ENCODE measurements at places on chromosomes 5 and 9. TPM values are rescaled to one million over a fixed set of nuclear protein-coding genes. Genes with fewer than 3 reads are reported as not detected.

The SLC36A2 gene
- not detected for total RNA-seq

The PCDHGA9 gene
- 0.24 TPM for total RNA-seq

The AP3B1 gene
- 30.2 TPM for total RNA-seq

The LRRC19 gene
- total RNA-seq: not detected

The CERCAM gene
- total RNA-seq: 0.19 TPM

The TRIP13 gene
- total RNA-seq: 0.39 TPM

The PCDHGB4 gene
- 0.27 TPM for total RNA-seq

The SPATA31D4 gene
- not detected for total RNA-seq

The SLC6A3 gene
- not detected for total RNA-seq

The SPINK6 gene
- not detected for total RNA-seq

The PAEP gene
- total RNA-seq: not detected

The EQTN gene
- total RNA-seq: not detected

The KLHL3 gene
- 11.8 TPM for total RNA-seq

The TMEM174 gene
- not detected for total RNA-seq

- no peak for DNase-seq
Observed at GRCh38 chr9:135551031-135551430, 5.1 kb downstream of the OBP2A start.

- DNase-seq: no peak
Observed at GRCh38 chr9:13589034-13589737, 309.7 kb upstream of the MPDZ start.

DNA sequence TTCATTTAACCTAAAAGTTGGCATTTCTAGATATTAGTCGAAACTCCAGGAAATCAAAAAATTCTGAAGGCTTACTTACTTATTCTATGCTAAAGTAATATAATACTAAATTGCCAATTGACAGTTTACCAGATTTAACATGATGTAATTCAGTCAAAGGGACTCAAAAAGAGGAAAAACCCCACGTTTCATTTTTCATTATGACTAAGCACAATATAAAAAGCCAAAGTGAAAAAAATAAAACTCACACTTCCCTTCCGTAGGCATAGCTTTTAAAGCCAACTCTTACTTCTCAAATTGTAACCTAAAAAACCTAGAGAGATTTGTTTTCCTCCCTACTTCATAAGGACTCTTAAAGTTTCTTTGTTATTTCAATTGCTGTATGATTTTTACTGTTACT is 146.6 kb downstream of the RAPGEF6 start:
- no peak for DNase-seq

GRCh38 chr9:136339958-136340310 is 12.6 kb downstream of the GPSM1 start:
- no peak for DNase-seq

GRCh38 chr5:20601678-20602100 is 613.7 kb upstream of the CDH18 start:
- DNase-seq: no peak

DNA sequence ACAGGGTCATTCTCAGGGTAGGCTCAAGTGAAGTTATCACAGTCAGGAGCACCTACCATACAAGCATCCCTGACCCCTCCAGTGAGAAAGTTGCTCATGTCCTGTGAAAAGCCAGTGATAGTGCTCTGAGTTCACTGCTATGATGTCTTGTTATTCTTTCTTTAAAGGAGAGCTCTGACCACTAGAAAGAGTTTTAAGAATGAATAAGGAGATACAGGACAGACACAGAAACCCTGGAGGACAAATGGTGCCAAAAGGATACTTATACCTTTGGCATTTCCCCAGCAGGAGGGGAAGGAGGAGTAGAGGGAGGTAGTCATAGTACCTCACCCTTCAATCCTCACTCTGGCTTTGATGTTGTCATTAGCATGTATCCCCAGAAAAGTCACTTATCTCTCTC is 84.0 kb upstream of the AGXT2 start:
- no peak for DNase-seq

GRCh38 chr9:105299190-105299854 is 54.9 kb downstream of the SLC44A1 start:
- DNase-seq: no peak

- DNase-seq: no peak
Observed at GRCh38 chr9:106953174-106953573, 90.2 kb downstream of the ZNF462 start.

DNA sequence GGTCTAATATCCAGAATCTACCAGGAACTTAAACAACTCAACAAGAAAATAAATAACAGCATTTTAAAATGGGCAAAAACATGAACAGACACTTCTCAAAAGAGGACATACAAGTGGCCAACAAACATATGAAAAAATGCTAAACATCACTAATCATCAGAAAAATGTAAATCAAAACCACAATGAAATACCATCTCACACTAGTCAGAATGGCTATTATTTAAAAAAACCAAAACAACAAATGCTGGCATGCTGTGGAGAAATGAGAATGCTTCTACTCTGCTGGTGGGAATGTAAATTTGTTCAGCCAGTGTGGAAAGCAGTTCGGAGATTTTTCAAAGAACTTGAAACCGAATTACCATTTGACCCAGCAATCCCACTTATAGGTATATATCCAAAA is 63.1 kb downstream of the ADAMTS6 start:
- no peak for DNase-seq

GRCh38 chr5:154993461-154993860 is 20.1 kb upstream of the KIF4B start:
- DNase-seq: no peak

- no peak for DNase-seq
Observed at GRCh38 chr5:120365656-120366446, 98.2 kb upstream of the PRR16 start.

DNA sequence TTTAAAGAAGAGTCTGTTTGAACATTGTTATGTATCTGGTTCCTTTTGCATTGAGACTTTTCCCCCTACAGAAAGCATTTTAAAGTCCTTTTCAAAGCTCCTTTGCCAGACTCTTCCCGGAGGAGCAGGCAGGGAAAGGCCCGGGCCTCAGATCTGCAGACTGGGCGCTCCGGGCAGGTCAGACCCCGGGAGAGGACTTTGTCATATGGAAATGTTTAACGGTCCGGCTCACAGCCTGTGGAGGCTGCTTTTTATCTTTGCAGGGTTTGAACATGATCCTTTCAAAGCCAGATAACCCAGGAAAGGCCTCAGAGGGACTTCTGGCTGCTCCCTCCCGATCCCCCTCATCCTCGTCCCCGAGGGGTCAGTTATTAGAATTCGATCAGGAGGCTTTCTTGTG is 82.1 kb upstream of the IRX2 start:
- no peak for DNase-seq

DNA sequence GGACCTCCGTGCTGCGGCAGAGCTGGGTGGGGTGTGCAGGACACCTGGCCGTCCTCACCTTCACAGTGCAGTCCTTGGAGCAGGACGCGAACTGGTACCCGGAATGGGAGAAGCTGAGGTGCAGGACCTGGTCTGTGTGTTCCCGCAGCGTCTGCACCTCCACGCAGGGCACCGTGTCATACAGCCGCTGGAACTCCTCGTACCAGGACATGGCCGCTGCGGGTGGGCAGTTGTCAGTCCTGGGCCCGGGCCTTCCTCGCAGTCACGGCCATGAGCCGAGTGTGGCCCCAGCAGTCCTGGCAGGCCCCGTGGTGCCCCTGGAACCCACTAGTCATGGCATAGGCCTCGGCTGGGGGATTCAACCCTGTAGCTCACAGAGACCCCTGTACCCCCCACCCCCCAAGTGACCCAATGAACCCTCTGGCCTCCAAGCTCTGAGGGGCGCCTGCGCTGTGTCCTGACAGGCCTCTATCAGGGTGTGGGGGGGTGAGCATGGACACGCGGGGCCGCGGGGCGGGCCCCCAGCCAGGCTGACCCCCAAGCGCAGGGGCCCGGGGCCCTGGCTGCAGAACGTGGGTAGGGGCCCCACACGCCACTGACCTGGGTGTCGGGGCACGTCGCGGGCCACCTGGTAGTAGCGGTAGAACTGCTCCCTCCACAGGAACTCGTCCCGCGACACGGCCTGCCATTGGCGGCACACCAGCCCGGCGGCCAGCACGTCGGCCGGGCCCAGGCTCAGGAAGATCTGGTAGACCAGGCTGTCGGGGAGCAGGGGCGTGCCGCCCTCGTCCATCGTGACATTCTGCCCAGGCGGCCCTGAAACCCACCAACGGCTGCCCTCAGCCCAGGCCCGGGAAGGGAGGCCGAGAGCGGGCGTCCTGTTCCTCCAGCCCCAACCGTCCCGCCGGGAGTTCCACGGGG is 987 bp downstream of the FBXW5 start:
- peak; percentile 21 for DNase-seq

DNA sequence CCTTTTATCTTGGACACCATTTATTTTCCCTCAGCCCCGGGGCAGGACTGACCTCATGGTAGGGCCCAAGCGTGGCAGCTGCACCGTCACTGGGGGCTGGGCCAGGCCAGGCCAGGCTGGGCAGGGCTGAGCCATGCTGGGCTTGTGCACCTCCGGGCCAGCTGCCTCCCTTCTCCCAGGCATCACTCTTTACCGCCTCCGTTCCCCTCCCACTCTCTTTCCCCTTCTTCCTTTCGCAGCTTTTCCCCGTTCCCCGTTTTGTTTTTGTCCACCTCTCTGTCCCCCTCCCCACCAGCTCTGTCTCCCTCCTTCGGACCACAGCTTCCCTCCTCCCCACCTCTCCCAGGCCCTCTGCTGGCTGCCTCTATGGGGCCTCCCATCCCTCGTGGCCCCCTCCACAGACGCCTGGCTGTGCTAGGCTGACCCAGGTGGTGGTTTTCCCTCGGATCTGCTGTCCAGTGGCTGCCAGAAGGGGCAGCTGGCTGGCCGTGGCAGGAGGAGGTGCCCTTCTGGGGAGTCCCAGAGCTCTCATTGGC is 17.9 kb downstream of the FGF18 start:
- no peak for DNase-seq

GRCh38 chr9:92313624-92314012 is 11.5 kb downstream of the NOL8 start:
- no peak for DNase-seq

GRCh38 chr5:134420343-134420742 is 8.7 kb upstream of the CDKN2AIPNL start:
- no peak for DNase-seq

GRCh38 chr5:618450-618849 is 6.3 kb downstream of the CEP72 start:
- DNase-seq: no peak

DNA sequence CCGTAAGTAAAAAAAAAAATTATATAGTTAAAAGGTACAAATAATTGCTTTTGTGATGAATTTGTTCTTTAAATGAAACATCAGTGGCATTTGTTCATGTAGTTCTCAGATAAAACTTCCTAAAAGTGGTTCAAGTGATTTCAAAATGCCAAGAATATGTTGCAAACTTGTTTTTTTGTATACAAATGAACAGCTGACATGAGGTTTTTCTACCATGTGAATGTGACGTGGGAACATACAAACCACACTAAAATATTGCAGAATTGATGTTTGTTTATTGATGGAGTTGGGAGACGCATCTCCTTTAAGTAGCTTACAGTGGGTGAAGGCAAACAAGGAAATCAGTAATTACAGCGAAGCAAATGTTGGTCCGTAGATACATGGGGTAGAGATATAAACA is 16.9 kb downstream of the BASP1 start:
- no peak for DNase-seq

DNA sequence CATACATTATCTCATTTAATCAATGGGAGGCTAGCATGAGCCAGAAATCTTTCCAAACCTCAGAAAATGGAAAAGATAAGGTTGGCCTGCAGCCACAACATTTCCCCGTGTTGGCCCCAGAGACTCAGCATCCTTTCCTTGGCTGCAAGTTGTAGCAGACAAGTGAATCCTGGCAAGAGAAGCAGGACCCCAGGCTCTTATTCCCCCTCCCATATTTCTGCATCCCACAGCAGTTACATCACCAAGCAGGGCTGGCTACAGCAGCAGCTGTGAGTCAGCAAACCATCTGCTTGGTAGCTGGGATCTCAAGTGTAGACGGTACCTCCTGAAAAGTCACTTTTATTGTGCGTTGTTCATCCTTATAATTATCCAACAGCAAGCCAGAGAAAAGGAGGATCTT is 212.4 kb downstream of the GNA14 start:
- no peak for DNase-seq

- no peak for DNase-seq
Observed at GRCh38 chr5:21221616-21222015, 1233.6 kb upstream of the CDH18 start.

- no peak for DNase-seq
Observed at GRCh38 chr5:78353520-78353919, 6.9 kb upstream of the SCAMP1 start.

GRCh38 chr9:125994066-125994943 is 247.1 kb downstream of the PBX3 start:
- no peak for DNase-seq

DNA sequence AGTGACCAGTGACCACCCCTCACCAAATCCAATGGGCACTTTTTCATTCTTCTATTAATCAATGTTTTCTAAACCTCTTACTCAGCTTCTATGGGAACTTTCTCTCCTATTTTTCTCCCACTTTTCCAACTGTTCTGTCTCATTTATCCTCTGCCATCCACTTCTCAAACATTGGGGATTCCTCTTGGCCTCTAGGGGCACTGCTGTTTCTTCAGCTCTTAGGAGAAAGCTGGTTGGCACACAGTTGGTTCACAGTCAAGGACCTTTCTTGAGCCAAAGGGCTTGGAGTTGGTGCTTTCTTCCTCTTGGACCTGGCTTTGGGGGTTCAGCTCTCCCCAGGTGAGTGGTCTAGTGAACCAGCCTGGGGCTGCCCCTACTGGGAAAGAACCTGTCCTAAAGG is 112.2 kb upstream of the LHFPL2 start:
- DNase-seq: no peak

DNA sequence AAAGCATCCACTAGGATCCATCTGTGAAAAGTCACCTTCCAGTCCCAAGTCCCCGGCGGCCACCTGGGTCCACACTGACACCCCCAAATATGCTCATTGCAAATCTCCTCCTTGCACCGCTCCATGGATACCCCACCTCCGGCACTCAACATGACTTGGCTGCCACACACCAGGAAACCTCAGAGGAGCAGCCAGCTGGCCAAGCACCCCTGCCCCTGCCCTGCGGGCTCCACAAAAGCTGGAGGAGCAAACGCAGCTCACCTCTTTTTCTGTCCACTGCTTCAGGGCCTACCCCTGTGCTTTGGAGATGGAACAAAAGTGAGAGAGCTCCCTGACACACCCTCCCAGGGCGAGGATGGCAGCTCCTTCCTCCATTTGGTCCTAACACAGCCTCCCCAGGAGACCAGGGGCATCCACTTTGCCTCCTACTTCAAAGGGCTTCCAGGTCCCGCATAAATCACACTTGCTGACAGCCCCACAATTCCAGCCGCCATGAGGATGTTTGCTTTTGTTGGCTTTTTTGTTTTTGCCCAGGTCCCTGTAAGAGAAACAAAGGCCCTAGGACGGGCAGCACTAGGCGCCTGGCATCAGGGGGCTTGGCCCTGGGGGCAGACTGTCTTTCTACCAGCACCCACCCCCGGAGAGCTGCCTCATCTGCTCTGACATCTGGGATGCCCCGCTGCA is 14.8 kb downstream of the ROR2 start:
- no peak for DNase-seq

- DNase-seq: no peak
Observed at GRCh38 chr5:138601444-138601843, 26.2 kb upstream of the HSPA9 start.

- peak; percentile 56 for DNase-seq
Observed at GRCh38 chr5:132829742-132830435, 558 bp downstream of the SHROOM1 start.
